ENCODE measurements at places on chromosomes 5 and 9. TPM values are rescaled to one million over a fixed set of nuclear protein-coding genes. Genes with fewer than 3 reads are reported as not detected.

NPR3 gene
- 21.7 TPM for total RNA-seq

SLC26A2 gene
- 34.9 TPM for total RNA-seq

PCDHGB7 gene
- total RNA-seq: 10.4 TPM

CDKN2B gene
- total RNA-seq: 1.8 TPM

FOXD4 gene
- not detected for total RNA-seq

ZNF658 gene
- 18.9 TPM for total RNA-seq

IFNE gene
- 1.3 TPM for total RNA-seq

TMEM252 gene
- not detected for total RNA-seq

ANXA1 gene
- 353 TPM for total RNA-seq

GLRA1 gene
- not detected for total RNA-seq

AGXT2 gene
- total RNA-seq: not detected

DCTN3 gene
- 34.2 TPM for total RNA-seq

DNA sequence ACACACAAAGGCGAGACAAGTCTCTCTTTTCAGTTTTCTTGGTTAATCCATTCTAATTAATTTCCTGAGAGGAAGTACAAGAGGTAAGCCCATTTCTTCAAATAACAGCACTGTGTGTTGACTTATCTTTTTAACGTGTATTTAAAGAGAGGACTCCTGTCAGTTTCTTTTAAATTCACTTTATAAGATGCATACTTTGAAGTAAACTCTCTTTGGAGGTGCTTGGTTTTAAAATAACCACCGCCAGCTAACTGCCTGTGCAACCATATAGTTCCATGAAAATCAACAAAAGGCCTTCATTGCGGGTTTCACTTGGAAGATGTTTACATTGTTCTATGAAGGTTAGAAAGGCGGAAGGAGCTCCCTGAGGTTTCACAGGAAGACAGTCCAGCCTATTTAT is 13.1 kb upstream of the SERINC5 start:
- no peak for DNase-seq

- DNase-seq: no peak
These were observed 43.0 kb upstream of the SHB start for GRCh38 chr9:38112049-38112448.

DNA sequence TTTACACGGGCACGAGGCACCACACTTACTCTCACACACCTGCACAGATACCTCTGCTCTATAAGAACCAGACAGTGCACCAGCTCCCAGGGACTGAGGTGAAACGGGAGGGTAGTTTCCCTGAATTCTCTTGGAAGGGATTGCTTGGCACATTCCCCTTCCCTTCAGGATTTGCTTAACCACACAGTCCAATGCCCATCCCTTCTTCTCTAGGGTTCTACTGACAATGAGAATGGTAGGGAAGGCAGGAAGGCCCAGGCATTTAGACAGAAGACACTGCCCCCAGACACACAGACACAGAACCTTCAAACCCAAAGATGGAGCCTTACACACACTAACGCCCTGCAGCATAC is 704 bp upstream of the LHX6 start:
- no peak for DNase-seq

DNA sequence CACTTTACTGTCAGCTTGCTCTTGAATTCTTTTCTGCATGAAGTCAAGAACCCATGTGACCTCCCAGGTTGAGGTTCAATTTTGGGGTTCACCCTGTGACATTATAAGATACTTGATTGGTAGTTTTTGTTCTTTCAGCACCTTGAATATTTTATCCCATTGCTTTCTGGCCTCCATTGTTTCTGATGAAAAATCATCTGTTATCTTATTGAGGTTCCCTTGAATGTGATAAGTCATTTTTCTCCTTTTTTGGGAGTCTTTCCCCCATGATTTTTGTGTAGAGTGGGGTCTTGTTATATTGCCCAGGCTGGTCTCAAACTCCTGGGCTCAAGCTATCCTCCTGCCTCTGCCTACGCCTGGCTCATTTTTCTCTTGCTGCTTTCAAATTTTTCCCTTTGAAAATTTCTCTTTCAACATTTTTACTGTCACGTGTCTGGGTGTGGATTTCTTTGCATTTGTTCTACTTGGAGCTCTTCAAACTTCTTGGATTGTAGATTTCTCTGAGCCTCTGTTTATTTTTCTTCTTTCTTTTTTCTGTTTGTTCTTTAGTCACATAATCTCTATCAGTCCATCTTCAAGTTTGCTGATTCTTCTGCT is 20.8 kb upstream of the SLC44A1 start:
- no peak for DNase-seq

- no peak for DNase-seq
These were observed 28.8 kb upstream of the DAB2 start for GRCh38 chr5:39453606-39454005.

GRCh38 chr5:95563367-95563766 is 8.5 kb downstream of the ARSK start:
- no peak for DNase-seq

GRCh38 chr5:142366007-142366406 is 41.2 kb upstream of the SPRY4 start:
- no peak for DNase-seq

DNA sequence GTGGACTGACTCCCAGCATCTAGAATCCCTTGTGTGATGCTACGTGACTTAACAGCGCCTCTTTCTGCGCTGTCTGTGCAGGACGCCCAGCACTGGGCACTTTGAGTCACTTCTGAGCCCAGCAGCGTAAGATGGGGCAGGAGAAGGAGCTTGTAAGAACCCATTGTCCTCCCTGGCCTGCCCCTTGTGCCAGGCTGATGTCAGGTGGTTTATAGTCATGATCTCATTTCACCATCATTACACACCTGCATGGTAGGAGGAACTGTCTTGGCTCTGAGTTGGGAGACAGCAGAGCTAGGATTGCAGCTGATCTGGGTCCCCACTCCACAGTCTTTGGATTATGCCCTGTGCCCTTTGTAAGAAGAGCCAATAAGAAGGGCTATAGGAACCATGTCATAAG is 12.2 kb downstream of the ERGIC1 start:
- DNase-seq: no peak

DNA sequence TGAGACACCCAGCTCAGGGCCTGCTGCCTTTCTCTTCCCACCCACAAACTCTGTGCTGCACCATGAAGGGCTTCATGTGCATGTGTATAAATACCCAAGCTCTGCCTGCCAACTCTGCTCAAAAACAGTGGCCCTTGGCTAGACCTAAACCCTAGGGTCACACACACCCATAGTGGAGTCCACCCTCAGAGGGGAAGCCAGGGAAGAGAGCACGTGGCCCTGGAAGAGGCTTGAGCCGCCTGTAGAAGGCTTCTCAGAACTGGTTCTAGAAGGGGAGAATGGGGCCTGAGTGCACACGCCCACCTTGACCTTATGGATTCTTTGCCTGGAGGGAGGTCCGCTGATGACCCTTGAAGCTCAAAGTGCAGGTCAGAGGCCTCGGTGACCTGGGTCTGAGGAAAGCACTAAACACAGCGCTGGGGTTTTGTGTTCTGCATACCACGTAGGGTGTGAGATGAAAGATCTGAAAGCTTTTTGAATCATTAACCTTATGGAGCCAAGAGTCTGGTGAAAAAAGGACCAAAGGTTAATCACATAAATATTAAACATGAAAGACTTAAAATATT is 60.6 kb downstream of the CYFIP2 start:
- no peak for DNase-seq

DNA sequence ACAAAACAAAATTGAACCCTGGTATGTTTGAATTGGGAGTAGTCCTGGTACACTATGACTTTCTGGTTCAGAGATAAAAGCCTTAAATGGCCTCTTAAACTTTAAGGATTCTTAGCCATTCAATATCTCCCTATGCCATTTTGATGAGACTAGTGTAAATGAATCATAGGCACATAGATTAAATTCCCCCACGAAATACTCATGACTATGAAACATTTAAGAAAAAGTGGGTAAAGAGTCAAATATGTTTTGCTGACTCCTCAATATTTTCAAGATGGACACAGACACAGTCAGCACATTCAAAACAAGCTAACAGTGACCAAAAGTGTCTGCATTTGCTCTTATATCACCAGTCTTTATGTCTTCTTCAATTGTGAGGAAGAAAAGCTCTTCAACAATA is 278.3 kb downstream of the PDE4D start:
- DNase-seq: no peak

DNA sequence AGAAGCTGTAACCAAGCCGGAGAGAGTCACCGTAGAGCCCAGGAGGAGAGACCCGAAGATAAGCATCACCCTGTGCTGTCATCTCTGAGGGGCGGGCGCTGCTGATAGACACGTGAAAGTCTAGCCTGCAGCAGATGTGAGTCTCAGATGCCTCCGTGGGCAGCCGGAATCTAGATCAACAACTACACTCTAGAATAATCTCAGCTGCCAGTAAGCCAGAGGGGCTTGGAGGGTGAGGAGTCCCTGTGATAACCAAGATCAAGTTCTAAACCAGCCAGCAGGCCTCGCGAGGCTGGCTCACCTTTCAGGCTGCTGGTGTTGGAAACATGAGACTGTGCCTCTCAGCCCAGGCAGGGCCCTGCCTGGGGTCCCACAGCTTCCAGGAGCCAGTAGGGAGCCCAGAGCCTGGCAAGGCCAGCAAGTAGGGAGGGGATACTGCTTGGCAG is 54.1 kb downstream of the DAPK1 start:
- no peak for DNase-seq

GRCh38 chr9:97359147-97359546 is 51.7 kb downstream of the CCDC180 start:
- no peak for DNase-seq

DNA sequence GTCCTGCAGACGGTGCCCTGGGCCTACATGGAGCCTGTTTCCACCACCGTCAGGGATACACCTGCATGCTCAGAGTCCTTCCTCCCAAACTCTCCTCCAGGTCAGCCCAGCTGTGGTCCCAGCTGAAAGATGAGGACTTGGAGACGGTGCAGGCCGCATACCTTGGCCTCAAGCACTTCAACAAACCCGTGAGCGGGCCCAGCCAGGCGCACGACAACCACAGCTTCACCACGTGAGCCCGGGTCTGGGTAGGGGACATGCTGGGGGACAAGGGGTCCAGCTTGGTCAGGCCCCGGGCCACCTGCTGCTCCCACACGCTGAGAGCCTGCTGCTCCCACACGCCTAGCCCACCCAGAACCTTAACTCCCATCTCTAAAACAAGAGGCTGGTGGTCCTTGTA is 16.6 kb upstream of the CARD19 start:
- DNase-seq: no peak

DNA sequence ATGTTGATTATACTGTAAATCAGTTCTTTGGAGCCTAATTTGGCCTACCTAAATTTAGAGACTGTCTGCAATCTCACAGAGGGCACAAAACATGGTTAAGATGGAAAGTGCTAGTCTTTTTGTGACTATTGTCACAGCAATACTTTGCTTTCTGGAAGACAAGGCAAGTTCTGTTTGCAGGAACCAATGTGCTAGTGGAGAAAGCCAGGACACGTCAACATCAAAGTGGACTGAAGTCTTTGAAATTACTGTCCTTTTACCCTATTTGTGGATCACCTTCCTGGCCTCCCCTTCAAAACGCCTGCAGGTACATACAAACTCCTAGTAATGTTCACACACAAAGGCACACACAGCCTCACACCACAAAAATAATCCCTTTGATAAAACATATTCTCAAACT is 248.7 kb downstream of the MAN2A1 start:
- DNase-seq: no peak

DNA sequence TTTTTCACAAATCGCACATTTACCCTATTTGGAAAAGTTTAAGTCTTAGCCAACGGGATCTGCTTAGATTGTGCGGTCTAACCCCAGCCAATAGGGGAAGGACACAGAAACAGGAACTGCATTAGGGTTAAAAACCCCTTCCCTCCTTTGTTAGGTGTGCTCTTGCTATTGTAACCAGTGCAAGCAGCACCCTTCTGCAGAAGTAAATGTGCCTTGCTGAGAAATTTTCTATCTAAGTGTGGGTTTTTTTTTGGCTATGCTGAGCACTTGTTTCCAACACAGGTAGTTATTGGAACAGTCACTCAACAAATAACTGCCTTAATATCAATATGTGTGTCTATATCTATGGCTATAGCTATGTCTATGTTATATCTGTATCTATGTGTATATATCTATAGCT is 190.0 kb downstream of the TRIM32 start:
- no peak for DNase-seq

GRCh38 chr5:83517072-83517687 is 45.6 kb downstream of the VCAN start:
- no peak for DNase-seq

GRCh38 chr9:112599732-112600131 is 113.1 kb downstream of the KIAA1958 start:
- no peak for DNase-seq

- no peak for DNase-seq
These were observed 347.6 kb upstream of the SLC30A5 start for GRCh38 chr5:68746220-68746619.

- DNase-seq: no peak
These were observed 22.5 kb downstream of the POLR1E start for GRCh38 chr9:37508135-37508833.

DNA sequence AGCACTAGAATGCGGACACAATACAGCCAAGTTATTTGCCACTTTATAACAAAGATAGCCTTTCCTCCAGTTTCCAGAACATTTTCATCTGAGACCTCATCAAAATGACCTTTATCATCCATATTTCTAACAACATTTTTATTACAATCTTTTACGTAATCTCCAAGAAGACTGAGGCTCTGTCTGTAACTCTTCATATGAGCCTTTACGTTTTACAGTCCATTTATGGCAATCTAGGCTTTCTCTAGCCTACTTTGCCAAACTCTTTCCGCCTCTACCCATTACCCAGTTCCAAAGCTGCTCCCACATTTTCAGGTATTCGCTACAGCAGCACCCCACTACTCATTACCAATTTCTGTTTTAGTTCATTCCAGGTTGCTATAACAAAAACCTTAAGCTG is 8.2 kb upstream of the SEMA5A start:
- DNase-seq: no peak

GRCh38 chr5:78791501-78792100 is 143.0 kb upstream of the LHFPL2 start:
- DNase-seq: no peak

All from urinary bladder (tissue), 4 donors.